DND-41 (cell line): ENCODE measurements at places on chromosomes 12 and 14.

DNA sequence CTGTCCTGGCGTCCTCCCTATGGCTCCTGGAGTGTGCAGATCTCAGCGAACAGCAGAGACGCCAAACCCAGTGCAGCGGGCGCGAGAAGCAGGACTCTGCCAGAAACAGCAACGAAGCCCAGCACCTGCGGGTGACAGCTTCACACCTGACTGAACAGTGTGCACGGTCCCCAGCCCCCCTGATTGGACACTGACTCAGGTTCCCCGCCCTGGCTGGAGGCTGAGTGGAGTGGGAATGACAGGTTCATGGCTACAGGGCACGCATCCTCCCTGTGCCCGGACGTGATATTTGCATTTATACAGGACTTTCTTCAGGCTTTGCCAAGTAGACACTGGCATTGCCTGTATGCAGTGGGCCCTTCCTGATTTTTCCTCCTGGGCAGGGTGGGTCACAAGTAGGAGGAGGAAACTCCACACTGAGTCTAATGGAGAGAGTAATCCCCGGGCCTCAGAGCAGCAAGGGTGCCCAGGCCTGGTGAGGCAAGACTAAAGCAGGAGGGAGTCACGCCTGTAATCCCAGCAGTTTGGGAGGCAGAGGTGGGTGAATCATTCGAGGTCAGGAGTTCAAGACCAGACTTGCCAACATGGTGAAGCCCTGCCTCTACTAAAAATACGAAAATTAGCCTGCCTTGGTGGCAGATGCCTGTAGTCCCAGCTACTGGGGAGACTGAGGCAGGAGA lies 71.6 kb downstream of the ASCL4 start:
- no peak overlapping the region for H3K4me3 ChIP-seq
- no peak for DNase-seq
- H3K27ac ChIP-seq: no peak overlapping the region
- H3K36me3 ChIP-seq: no peaks in the 10 kb centered on the region
- H3K4me1 ChIP-seq: no peaks in the 10 kb centered on the region
- H3K27me3 ChIP-seq: peaks cover 4% of the 10 kb centered on the region

- H3K4me3 ChIP-seq: no peak overlapping the region
- peaks cover 5% of the 10 kb centered on the region for H3K27me3 ChIP-seq
- no peak overlapping the region for H3K27ac ChIP-seq
- DNase-seq: no peak
Measured at GRCh38 chr12:107580750-107581618, 104.6 kb upstream of the PWP1 start.

DNA sequence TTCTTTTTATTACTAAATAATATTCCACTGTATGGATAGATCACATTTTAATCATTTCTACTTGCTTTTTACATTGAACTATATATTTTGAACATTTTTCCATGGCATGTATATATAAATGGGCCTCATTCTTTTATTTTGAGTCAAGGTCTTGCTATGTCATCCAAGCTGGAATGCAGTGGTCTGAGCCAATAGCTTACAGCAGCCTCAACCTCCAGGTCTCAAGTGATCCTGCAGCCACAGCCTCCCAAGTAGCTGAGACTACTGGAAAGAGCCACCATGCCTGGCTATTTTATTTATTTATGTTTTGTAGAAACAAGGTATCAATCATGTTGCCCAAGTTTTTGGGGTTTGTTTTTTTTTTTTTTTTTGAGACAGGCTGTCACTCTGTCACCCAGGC lies 7.6 kb downstream of the FCF1 start:
- H3K36me3 ChIP-seq: peaks cover 62% of the 10 kb centered on the region
- no peak overlapping the region for H3K4me3 ChIP-seq
- no peaks in the 10 kb centered on the region for H3K27me3 ChIP-seq
- no peak for DNase-seq
- no peaks in the 10 kb centered on the region for H3K4me1 ChIP-seq

DNA sequence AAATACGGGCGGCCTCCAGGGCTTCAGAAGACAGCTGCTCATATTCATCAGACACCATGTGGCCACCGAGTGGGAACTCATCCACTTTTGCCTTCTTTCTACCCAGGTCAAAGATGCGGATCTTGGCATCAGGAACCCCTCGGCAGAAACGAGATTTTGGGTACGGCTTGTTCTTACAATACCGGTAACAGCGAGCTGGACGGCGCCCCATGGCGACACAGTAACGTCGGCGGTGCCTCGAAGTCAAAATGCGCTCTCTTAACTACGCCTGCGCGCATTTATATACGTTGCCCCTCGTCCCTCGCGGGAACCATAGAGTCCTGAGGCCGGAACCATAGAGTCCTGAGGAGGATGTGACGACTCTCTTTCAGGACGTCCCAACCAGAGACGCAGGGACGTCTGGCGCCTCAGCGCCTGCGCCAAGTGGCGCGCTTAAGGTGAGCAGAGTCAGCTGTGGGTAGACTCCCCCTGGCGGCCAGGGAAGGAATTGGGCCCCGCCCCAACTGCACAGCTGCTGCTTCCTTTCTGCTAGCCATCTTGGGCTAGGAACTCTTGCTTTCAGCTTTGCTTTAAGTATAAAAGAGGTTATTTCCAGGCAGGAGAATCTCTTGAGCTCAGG lies at the start of gene RPL10L:
Gene RPL10L (minus strand): TSS at position 256 of the 619 bp plus-strand sequence. CDS start 45 bp downstream, at position 211.
- no peaks in the 10 kb centered on the region for H3K27me3 ChIP-seq
- H3K4me3 ChIP-seq: no peak within 1 kb of the TSS
- no peak within 1 kb of the TSS for H3K27ac ChIP-seq
- no peaks in the 10 kb centered on the region for H3K4me1 ChIP-seq
- no peaks in the 10 kb centered on the region for H3K36me3 ChIP-seq
- no peak for DNase-seq

DNA sequence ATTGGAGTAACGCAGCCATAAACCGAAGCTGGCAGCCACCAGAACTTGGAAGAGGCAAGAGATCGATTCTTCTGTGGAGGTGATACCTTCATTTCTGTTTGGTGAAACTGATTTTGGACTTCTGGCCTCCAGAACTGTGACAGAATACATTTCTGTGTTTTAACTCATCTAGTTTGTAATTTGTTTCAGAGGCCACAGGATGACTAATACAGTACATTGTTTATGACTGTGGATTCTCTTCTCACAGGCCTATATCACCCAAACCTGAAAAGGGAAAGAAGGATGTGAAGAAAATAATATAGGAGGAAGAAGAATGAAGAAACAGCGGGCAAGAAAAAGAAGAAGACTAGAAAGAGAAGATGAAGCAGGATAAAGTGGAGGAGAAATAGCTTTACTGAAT lies 263.8 kb upstream of the DIO2 start:
- peaks cover 26% of the 10 kb centered on the region; the same call in 1 of the 2 replicates for H3K36me3 ChIP-seq
- DNase-seq: no peak
- peaks cover 16% of the 10 kb centered on the region for H3K4me1 ChIP-seq
